ENCODE measurements at places on chromosomes 13 and 19.
A peak's percentile ranks its signal among the peaks of the same experiment; 100 is the strongest.

- DNase-seq: no peak
Measured at GRCh38 chr13:111282425-111282824, 38.0 kb upstream of the TEX29 start.

DNA sequence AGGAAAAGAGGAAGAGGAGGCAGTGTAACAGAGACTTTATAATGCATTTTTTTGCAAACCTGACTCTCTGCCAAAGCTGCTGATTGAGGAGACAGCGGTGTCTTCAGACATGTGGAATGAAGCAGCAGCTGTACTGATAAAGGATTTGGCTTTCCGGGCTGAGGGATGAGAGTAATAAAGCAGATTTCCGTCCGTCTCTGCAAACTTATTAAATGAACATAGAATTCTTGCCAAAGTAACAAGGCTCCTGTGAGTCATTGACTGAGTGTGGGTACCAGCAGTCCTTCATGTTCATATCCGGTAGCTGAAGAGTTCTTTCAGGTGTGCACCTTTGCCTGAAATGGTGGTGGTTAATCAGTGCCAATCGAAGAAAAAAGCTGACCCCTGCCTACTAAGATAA lies 112.6 kb downstream of the LIG4 start:
- no peak for DNase-seq

- DNase-seq: peak; percentile 98
Measured at GRCh38 chr19:49149652-49150105, 5.5 kb downstream of the HRC start.

- DNase-seq: peak; percentile 75
Measured at GRCh38 chr19:3071768-3072167, 9.5 kb upstream of the TLE5 start.

DNA sequence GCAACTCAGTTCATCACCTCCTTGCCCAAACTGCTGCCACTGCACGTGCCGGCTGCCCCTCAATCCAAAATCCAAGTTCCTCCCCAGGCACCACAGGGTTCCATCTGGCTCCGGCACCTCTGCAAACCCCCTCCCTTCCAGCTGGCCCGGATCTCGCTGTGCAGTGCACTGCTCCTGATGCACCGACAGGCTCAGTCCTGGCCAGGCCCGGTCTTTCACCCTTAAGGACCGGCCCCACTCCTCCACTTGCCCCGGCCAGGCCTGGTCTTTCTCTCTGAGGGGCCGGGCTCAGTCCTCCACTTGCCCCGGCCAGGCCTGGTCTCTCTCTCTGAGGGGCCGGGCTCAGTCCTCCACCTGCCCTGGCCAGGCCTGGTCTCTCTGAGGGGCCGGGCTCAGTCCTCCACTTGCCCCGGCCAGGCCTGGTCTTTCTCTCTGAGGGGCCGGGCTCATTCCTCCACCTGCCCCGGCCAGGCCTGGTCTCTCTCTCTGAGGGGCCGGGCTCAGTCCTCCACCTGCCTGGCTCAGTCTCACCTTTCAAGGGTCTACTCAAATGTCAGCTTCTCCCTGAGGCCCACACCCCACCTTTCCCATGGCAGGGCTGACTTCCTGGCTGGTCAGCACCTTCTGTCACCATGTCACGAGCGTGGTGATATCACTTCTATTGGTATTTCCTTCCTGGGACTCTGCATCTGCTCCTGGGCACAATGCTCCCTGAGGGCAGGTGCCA lies 6.9 kb downstream of the ZNF787 start:
- DNase-seq: no peak

GRCh38 chr13:99150575-99151361 lies 49.9 kb upstream of the UBAC2 start:
- peak; percentile 23 for DNase-seq

Data from eye (tissue), 1 donor.